ENCODE measurements at places on chromosomes 16 and 17. TPM values are rescaled to one million over a fixed set of nuclear protein-coding genes. Genes with fewer than 3 reads are reported as not detected.

DNA sequence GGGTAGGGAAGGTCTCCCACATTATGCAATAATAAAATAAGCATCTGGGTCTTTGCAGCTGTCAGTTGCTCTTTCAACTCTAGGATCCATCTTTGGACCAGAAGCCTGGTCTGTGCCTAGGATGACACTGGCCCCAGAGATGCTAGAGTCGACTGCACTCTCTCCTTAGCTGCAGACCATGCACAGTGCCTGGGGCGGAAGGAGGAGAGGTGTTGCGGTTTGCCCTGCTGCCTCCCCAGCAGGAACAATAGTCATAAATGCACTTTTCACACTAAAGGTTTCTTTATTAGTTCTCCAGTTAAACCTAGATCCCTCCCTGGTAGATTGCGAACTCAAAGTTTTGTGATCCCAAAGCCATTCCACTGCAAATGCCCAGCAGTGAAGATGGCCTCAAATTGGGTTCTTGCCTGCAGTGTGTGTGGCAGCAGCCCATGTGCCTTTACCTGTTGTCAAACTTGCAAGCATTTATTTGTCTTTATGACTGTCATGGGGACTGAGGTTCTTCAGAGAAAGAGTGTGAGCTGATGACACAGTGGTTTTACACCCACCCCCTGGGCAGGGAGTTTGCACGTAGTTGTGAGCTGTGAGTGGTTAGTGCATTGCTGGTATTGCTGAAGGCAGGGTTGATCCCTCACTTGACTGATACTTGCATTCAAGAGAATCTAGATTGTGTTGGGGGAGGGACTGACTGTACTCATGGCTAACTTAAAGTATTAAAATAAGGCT is 10.3 kb downstream of the ATXN1L start:
- DNase-seq, result no peak

- no peak for DNase-seq
Observed at GRCh38 chr16:57589374-57589773, 39.1 kb upstream of the ADGRG1 start.

The COX10 gene
- 19.1 TPM for polyA plus RNA-seq

DNA sequence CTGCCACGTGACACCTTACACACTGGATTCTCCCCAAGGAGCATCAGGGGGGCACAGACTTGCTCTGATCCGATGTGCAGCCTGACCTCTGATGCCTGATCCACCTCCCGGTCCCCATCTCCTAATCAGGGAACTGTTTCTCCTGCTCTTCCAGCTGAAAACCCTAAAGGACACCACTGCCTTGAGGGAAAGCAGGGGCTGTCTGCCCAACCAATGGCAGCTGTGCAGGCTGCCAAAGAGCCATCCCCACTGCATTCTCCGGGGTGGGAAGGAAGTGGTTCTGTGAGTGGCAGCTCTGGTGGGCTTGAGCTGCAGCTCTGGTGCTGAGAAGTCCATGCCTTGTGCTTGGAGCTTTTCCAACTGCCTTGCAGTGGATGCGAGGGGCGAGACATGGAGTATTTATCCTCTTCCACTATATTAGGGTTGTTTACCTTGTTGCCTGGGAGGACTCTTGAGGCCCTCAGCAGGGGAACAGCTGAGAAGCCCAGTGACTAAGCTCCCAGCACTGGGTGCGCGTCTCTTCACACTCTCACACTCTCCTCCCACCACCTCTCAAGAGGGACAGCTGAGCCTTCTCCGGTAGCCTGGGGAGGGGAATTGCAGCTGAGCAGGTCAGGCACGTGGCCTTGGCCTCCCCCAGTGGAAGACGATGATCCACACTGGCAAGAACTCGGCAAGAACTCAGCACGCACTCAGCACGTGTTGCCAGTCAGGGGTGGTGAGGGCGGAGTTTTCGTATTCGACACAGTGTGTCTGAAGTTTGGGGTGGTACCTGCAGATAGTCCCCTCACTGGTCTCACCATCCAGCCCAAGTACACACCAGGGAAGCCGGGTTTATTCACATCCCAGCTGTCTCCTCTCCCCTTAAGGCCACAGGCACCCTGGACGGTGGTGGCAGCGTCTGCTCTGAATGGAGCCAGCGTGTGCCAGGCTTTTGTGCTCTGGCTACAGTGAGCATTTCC is 21.1 kb upstream of the SPATA32 start:
- no peak for DNase-seq

- no peak for DNase-seq
Observed at GRCh38 chr17:78522031-78522809, 55.0 kb downstream of the DNAH17 start.

- DNase-seq, result no peak
Observed at GRCh38 chr17:81030741-81031565, 4.0 kb upstream of the BAIAP2 start.

The ALOX15 gene
- 1.1 TPM for polyA plus RNA-seq

The VWA3A gene
- polyA plus RNA-seq, result 1.6 TPM

Measured in right renal pelvis (tissue), 4 donors.